ENCODE measurements at places on chromosomes 7 and 10.

DNA sequence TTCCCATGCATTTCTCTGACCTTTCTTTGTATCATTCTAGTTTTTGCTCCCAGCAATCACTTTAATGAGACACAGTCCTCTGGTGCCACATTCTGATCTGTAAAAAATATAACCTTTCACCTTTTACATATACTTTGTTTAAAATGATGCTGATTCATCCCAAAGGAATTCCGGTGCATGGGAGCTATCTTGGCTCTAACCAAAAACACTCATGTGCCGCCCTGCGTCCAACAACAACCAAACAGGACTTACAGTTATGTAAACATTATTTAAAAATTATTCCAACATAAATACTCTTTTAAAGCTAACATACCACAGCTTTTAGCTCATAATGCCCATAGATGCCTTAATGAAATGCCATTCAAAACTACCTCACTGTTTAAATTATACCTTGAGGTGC lies 7.7 kb upstream of the OPALIN start:
- DNase-seq: no peak

DNA sequence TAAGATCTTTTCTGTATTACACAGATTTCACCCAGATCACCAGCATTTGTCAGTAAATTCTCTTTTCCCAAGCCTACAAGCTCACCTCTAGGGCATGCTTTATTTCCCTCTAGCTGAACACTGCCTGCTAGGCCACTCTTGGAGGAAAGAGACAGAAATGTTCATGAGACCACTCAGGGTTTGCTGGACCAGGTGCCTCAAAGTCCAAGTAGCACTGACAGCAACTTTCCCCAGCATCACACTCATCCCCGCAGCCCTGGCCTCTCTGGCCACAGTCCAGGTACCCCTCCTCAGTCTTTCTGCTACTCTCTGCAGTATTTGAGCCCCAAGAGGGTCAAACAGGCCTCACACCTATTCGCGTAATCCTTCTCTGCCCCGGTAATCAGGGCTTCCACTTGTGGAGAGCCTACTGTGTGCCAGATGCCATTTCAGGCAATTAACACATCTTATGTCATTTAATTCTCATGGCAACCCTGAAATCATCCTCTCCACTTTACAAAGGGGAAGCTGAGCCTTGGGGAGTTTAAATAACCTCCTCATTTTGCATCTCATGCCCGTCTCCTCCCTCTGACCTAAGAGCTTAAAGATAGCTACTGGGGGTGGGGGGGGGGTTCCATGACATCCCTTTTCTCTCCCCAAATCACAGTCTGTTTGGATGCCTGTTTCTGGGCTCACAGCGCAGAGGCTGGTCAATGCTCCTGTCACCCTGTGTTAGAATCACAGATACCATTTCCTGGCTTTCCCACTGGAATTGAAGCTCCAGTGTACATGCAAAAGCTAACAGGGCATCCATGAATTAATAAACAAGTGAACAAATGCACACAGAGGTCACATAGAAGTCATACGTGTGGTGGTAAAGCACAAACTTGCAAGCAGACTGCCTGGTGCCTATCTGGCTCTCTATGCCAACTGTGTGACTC lies 88.5 kb downstream of the PRLHR start:
- no peak for DNase-seq

- DNase-seq: no peak
Observed at GRCh38 chr7:30012757-30013156, 13.7 kb downstream of the FKBP14 start.

DNA sequence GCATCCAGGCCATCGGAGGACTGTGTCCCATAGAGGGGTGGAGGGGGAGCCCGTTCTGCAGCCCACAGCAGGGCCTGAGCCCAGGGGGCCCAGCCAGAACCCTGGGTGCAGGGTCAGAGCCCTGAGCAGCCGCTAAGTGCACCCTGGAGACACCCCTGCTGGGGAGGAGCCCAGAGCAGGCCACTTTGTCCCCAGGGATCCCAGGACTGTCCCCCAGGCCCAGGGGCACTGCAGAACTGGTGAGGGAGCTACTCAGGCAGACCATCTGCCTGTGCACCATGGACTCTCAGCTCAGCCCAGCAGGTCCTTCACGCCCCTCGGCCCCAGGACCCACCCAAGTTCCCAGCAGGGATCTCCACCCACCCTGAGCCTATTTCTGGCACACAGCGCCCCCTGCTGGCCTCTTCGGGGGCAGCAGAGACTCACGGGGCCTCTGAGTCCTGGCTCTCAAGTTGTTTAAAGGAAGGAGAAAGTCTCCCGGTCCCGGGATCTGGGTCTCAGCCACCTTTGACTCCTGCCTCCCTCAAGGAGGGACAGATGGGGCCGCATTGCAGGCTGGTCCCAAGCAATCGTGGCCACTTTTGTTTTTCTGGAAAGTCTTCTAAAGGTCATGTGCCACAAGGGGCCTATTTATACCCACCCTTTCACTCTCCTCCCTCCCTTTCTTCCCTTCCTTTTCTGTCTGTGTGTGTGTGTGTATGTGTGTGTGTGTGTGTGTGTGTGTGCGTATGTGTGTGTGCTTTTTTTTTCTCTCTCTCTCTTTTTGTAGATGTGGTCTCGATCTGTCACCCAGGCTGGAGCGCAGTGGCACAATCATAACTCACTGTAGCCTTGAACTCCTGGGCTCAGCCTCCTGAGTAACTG lies 90.3 kb downstream of the MYL10 start:
- DNase-seq: peak; percentile 17

- no peak for DNase-seq
Observed at GRCh38 chr7:26117142-26117807, 34.7 kb upstream of the NFE2L3 start.

GRCh38 chr7:8200316-8200715 lies 61.7 kb downstream of the ICA1 start:
- no peak for DNase-seq

DNA sequence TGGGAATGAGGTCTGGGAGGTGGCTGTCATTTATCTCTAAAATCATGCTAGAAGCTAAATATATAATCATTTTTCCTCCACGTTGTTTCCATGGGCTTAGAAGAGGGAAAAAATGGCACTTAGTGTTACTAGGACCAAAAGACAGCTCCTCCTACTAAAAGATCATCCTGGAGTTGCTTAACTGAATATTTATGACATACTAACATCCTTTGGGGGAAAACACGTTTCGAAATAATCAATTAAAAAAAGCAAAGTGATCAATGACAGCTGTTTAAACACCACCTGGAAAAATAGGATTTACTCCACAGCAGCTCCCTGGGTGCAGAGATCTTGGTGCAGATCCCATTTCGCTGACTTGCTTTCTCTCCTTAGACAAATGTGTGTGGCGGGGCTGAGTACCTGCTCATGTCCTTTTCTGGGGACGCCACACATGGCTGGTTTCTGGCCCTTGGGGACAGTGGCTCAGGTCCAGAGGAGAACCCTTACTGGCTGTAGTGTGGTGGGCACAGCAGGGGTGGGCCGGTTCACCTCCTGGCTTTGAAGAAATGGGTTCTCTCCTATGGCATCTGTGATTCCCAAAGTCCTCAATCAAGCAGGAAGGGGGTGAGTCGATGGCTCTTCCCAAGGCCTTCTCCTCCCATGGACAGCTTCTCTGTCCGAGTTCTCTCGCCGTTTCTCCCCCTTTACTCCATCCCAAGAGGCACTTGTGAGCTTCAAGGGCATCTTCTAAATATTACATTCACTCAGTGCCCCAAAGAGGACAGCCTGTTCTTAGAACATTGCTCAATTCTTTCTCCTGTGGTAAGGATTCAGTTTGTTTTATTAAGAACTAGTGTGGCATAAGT lies 156.4 kb upstream of the KLF14 start:
- no peak for DNase-seq

DNA sequence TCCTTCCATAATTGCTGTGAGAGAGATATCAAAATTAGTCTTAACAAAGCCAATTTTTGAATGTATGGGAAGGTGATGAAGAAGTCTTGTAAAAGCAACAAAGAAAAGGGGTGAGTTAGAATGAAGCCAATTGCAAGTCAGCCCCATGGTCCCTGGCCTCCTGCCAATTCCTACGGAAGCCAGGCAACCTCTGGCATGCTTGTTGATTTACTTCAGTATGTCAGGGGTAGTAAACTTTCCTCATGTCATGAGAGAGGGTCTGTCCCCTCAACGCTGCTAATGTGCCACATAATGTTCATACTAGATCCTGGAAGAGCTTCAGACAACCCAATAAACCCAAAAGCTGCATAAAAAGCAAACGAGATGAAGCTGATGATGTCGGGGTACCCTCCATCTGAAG lies 159.1 kb upstream of the YAE1 start:
- no peak for DNase-seq

DNA sequence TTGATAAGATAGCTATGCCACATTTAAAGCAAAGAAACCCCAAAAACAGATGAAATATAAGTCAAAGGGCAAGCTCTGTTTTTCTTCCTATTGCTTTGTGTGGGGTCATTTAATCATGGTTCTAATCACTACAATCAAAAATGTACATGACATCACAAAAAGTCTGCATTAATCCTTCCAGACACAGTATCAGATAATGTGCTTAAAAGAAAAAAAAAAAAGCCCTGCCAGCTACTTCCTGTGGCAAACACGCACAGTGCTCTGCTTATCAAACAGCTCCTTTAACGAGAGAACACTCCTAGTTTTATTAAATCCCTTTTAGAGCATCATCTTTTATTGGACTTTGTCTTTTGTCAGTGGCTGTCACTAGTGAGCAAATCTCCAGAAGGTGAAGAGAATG lies 1005.8 kb downstream of the GATA3 start:
- no peak for DNase-seq

DNA sequence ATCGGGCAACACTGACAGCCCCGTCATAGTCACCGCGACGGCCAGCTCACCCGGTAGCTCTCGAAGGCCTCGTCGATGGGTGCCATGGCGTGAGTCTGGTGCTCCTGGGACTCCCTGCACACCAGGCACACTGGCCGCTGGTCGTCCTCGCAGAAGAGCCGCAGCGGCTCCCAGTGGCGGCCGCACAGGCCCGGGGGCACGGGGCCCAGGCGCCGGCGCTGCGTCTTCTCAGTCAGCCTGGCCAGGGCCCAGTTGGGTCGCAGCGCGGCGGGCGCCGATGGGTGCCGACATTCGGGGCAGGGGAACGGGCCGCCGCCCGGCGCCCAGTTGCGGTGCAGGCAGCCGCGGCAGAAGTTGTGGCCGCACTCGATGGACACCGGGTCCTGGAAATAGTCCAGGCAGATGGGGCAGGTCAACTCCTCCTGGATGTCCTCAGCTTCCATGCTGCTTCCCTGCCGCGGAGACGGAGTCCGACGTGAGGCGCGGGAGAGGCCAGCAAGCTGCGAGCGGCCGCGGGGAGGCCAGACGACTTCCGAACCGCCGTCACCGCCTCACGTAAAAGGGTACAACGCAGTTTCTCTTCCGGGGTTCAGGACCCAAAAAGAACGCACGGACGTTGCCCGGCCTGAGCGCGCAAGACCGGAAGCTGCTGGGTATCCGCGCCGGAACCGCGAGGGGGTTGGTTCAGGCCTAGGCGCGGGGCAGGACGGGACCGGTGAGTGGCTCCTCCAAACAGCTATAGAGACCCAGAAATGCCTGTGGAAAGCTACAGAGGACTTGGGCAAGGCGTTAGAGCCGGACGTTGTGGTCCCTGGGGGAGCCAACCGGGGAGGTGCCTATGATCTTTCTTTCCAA lies at the start of gene TRIM4:
Gene TRIM4 (minus strand): TSS at position 572 of the 855 bp plus-strand sequence. CDS start 129 bp downstream, at position 443.
- DNase-seq: peak; percentile 81

- no peak for DNase-seq
Observed at GRCh38 chr7:102125127-102125596, 161.5 kb upstream of the SH2B2 start.

DNA sequence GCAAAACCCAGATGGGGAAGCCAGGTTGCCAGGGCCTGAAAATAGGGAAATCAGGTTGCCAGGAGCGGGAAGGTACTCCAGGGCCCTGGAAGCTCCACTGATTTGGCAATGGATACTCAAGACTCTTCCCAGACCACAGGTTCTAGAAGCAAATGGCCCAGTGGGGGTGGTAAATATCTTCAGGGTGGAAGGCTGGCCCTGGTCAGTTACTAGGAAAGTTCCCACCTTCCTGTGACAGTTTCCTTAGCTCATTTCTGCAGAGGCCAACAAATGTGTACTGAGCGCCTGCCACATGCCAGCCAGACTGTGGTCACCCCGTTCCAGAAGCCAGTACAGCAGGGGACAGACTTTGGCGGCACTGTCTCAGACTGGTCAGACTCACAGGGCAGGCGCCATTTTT lies 113.6 kb downstream of the FAM53B start:
- no peak for DNase-seq

GRCh38 chr10:118953598-118954393 lies 75.7 kb upstream of the NANOS1 start:
- DNase-seq: no peak

DNA sequence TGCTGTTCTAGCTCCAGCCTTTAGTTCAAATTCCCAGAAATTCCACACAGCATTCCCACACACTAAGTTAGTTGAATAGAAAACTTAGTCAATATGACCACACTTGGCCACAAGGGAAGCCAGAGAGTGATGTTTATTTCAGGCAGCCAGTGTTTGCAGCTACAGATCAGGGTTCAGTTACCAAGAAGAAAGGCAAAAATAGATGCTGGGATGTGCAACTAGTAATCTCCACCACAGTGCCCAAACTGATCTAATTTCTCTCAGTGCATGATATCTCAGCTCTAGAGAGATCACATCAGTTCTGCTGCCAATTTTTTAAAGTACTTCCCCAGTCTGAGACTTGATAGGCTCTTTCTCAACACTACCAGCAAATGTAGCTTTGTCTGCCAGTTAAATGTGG lies 17.6 kb downstream of the SLF2 start:
- no peak for DNase-seq

DNA sequence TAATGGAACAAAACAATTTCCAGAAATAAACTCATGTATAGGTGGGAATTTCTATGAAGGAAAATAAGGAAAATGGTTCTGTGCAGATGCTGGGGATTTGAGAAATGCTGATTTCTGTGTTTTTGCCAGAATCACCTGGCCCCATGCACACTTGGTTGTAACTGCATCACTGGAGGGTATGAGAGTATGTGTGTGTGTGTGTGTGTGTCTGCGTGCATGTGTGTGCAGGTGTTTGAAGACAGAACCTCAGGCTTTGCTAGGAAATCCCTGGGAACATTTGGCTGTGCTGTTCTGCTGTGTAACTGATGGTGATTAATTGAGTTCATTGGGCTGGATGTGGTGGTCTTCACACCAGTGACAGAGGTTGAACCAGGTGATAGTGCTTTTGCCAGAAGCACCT lies 141.6 kb downstream of the CAMK1D start:
- DNase-seq: no peak

DNA sequence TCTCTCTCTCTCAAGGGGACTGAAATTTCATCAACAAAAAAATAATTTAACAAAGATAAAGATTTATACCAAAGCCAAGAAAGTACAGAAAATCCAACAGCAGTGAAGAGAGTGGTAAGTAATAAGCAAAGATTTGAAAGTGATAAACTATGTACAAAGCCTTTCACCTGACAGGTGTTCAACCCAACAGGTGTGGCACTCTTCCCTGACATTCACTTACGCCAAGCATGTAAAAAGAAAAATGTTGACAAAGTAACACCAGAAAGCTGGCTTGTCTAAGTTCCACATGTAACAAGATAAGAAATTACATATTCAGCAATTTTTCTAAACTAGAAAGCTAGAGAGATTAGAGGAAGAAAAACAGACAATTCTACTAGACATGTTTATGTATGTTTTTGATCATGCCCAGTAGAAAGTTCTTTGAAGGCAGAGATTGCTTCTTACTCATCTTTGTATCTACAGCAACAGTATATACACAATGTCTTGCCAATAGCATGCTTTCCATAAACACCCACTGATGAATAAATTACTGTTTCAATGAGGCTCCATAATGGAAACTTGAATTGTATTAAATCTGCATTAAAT lies 468.5 kb downstream of the PARD3 start:
- no peak for DNase-seq
